ENCODE measurements at places on chromosomes 5 and 9.

GRCh38 chr5:169701910-169702451 is 64.9 kb downstream of the DOCK2 start:
- no peak for DNase-seq

- DNase-seq, result no peak
Observed at GRCh38 chr5:34750206-34750605, 88.8 kb upstream of the TTC23L start.

DNA sequence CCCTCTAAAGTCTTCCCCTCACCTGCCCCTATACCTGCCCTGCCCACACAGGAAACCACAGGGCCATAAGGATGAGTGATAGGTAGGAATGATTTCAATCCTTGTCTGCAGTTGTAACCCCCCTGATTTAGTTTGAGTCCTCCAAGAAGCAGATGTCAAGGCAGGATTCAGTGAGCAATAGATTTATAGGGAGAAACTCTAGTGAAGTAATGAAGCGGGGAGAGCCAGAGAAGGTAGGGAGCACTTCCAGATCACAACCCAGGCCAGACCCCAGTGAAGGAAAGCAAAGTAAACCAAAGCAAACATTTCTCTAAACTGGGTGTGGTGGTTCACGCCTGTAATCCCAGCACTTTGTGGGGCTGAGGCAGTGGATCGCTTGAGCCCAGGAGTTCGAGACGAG is 22.4 kb downstream of the ENC1 start:
- no peak for DNase-seq

DNA sequence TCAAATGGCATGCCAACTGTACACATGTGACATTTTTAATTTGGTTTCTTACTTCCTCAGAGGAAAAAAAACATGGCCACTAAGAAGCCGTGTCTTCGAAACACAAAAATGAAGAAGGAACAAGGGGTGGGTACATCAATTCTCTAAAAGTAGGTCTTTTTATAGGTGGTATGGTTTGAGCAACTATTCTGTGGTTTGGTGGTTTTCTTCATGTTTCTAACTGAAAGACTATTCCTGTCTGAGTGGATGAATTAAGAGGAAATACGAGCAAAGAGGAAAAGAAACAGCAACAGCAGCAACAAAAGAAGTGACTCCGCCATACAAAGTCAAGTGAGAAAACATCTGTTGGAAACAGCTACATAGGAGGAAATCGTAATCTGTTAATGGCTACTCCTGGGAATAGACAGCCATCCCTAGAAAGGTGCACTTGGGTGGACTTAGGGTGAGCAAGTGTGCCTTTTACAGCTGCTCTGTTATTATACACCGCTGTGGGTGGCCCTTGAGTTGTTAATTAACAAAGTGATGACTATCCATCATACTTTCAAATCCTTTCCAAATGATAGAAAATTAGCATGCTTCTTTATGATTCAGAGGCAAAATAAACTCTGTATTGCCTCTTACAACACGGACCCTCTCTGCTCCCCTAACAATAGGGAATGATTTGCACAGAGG is 575.8 kb downstream of the TLE1 start:
- no peak for DNase-seq

DNA sequence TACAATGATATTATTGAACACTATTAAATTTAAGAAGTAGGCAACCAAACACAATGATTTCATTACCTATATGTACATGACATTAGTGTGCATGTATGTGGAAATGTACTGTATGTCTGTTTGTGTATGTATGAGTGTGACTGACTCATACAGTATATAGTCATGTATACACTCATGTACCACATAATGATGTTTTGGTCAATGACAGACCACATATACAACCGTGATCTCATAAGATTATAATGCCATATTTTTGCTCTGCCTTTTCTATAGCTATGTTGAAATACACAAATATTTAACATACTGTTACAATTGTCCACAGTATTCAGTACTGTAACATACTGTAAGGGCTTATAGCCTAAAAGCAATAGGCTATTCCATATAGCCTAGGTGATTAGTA is 19.7 kb downstream of the SVEP1 start:
- no peak for DNase-seq

DNA sequence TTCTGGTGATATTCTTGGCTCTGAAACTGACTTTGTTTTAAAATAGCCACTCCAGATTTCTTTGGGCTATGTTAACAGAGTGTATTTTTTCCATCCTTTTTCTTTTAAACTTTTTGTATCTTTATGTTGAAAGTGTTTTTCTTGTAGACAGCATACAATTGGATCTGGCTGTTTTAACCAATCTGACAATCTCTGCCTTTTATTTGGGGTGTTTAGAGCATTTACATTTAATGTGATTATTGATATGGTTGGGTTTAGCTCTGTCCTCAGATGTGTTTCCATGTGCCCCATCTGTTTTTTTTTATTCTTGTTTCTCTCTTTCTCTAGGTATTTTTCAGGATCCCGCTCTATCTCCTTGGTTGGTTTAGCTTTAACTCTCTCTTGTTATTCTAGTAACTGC is 10.7 kb downstream of the SLC6A18 start:
- DNase-seq, result no peak

GRCh38 chr5:6321078-6321477 is 57.3 kb downstream of the MED10 start:
- no peak for DNase-seq

GRCh38 chr5:151234476-151235238 is 10.8 kb upstream of the CCDC69 start:
- peak; percentile 75 for DNase-seq

DNA sequence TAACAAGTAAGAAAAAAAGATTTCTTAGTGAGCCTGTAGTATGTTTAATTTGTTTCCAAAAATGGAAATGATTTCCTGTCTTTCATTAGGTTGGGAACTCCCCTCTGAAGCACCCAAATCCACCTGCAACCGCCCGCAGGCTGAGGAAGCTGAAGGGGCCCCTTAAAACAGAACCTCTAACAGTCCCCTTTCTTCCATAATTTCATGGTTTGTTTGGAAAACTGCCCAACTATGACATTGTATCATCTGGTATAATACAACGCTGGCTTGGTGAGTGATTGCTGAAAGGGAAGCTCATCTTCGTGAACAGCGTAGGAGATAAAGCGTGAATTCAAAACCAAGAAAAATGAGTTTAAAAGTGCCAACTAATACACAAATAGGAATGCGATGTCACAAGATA is 215.5 kb downstream of the FSTL4 start:
- DNase-seq, result no peak

DNA sequence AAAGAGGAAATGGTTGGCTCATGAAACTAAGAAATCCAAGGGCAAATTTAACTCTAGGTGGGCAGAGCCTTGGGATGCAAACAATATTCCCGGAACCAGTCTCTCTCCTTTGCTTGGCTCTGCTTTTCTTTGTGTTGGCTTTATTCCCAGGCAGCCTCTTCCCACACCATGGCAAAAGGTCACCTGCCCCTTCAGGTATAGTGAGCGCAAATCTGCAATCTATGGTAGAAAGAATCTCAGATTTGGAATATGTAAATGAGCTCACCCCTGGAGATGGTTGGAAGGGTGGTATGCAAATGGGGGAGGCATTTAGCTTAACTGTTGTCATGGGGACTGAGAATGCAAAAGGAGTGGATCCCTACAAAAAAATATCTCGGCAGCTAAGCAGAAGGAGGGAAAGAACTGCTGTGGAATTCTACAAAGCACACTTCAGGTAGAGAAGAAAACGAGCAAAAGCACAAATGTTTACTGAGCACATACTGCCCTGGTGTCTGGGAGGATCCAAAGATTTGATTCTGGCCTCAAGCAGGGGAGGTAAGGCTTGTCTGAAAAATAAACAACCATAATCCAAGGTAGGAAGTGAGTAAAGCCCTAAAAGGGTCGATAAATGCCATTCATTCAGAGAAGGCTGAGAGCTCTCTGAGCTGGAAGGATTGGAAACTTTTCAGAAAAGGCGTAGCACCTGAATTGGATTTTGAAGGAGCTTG is 139.7 kb downstream of the TLE1 start:
- DNase-seq, result no peak

DNA sequence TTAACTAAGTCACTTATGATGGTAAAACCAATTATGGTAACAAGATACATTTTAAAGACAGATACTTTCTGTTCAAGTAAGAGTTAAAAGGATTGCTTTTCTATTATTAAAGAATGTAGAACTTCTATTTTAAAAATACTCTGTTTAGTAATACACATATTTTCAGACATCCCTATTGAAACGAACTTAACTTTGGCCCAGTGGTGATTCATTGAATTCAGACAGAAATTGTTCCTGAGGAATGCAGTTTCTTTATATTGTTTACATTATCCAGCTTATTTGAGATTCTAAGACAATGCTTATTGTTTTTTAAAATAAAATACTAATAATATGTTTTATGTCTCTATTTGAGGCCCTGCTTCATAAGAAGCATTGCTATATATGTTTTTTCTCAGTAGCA is 816.4 kb downstream of the SEMA5A start:
- DNase-seq, result no peak

GRCh38 chr5:110150199-110150598 is 460.5 kb downstream of the MAN2A1 start:
- no peak for DNase-seq

DNA sequence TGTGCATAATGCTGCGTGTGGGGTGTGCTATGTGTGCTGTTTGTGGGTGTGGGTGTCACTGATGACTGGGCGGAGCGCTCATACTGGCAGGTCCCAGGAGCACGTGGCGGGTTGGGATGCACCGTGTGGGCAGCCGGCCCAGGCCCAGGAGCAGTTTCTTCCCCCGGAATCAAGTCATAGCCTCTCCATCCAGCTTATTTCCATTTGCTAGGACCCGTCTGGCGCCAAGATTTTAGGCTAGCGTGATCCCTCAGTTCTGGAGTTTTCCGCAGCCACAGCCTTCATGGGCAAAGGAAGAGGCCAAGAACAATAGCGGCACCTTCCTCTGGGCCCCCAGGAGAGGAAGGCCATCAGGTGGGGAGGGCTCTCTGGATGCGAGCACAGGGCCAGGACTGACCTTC is 43.3 kb upstream of the NEURL1B start:
- DNase-seq, result no peak

DNA sequence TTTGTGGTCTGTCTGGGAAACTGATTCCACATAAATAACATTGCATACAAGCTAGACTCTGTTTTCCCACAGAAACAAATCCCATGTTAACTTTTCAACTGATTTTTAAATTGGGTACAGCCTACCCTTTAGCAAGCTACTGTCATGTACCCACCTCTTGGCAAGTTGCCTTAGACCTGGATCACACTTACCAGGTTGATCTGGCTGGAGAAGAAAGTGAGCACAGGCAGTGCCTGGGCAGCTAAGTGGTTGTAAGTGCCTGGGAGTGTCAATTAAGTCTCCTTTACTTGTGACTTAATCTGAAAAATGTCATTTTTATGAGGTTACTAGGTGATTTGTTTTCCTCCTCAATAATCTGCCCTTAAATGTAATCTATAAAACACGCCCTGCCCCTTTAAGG is 336.4 kb downstream of the ARL15 start:
- DNase-seq, result no peak

DNA sequence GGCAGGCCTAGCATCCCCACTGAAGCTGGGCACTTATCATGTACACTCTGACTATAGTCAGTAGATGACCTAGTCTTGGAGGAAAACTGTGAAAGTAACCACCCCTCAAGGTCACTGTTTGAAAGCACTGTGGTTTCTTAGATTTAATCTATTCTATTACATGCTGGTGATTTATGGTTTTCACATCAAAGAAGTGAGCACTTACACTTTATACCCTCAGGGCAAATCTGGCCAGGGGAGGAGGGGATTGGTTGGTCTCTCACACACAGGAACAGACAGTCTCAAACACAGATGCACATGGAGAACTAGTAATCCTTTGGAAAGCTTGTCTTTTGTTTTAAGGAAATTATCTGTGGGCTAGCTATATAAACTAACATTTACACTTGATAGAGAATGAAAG is 17.9 kb upstream of the SPIN1 start:
- DNase-seq, result no peak

GRCh38 chr5:14528926-14529325 is 52.7 kb upstream of the OTULINL start:
- no peak for DNase-seq

- DNase-seq, result no peak
Observed at GRCh38 chr9:113543296-113543981, 79.9 kb downstream of the RGS3 start.

DNA sequence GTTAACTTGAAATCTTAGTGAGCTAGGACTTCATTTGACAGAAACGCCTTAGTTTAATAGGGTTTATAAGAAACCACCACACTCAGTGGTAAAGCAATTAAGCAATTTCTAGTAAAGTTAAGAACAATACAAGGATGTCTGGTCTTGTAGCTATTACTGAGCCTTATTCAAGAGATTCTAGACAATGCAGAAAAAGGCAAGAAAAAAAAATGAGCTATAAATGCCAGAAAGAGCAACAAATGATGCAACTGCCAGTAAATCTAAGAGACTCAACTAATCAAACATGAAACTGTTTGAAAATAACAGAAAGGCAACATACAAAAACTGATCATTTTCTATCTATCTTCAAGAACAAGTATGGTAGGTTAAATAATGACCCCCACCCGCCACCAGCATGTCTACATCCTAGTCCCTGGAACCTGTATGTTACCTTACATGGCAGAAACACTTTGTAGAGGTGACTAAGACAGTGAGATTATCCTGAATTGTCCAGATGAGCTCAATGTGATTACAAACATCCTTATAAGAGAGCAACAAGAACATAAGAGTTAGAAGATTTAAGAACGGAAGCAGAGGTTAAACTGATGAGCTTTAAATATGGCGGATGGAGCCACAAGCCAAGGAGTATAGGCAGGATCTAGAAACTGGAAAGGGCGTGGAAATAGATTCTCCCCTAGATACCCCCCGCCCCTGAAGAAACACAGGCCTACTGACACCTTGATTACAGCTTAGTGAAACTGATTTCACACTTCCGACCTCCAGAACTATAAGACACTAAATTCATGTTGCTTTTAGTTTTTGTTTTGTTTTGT is 93.0 kb downstream of the SUSD1 start:
- no peak for DNase-seq

DNA sequence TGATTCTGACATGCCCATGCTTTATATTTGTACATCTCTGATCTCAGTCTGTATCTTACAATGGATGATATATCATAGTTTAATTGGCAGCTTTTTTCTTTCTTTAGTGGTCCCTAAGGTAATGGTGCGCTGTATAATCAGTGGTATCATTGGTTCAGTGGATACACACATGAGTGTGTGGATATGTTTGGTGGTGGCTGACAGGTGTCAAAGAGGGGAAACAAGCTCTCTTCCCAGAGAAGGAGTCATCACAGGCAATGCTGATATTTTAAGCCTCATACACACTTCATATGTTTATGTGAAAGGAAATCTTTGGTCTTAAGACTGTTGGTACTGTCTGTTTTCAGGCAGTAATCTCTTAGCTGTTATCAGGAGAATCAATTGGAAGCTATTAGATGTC is 52.1 kb upstream of the KIAA1958 start:
- DNase-seq, result no peak

DNA sequence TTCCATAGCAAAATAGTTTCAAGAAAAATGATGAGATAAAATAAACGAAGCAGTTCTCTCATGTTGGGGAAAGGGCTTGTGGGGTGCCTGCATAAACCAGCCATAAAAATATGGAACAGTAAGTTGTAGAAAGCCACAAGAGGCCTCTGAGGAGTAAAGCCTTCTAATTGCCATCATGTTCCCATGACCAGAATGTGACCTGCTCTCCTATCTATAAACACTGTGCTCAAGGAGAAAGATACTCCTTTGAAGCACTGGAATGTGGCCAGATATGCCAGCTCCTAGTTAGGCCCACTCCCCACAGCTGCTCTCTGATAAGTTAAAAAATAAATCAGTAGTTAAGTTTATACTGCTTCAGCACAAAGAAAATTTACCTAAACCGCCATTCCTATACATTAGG is 65.8 kb downstream of the SETX start:
- DNase-seq, result no peak

- DNase-seq, result no peak
Observed at GRCh38 chr5:16797951-16798350, 138.1 kb downstream of the MYO10 start.

- no peak for DNase-seq
Observed at GRCh38 chr5:165573445-165573844, 2068.0 kb downstream of the MAT2B start.

Measured in GM13977 (cell line).